ENCODE measurements at places on chromosomes 5 and 9.
A peak's percentile ranks its signal among the peaks of the same experiment; 100 is the strongest.

DNA sequence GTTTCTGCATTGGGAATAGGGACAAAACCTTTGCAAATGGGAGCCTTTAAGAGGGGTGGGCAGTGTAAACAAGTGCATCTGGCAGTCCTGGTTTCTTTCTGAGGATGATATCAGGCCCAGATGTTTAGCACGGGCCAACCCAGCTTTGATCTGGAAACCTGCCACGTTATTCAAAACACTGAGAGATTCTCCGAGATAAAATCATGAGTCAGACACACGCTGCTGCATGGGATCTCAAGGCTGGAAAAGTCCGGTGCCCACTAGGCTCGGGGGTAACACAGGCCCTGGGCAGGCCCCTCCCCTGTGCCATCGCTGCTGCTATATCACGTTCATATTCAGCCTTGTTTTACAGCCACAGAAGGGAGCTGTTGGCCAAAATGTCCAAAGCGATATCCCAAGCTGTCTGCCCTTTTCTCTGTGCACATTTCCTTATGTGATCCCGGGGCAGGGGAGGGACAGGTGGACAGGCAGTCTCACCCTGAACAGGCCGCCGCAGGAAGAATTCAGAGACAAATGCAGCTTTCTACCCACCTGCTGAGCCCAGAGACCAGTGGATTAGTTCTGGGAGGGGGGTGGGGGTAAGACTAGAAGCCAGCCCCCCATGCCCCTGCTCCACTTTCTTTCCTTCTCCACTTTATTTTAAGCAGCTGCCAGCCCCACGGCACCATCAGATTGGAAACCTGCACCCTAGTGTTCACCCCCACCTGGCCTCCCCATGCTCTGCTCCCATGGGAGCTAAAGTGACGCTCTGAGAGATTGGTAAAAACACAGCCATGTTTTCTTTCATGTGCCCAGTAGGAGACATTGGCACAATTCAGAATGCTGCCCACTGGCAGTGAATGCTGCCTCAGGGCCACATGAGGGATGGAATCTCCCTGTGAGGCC, 63.1 kb downstream of the TMOD1 start:
- no peak for DNase-seq

GRCh38 chr9:35193762-35194161, 32.0 kb downstream of the UNC13B start:
- DNase-seq, result no peak

DNA sequence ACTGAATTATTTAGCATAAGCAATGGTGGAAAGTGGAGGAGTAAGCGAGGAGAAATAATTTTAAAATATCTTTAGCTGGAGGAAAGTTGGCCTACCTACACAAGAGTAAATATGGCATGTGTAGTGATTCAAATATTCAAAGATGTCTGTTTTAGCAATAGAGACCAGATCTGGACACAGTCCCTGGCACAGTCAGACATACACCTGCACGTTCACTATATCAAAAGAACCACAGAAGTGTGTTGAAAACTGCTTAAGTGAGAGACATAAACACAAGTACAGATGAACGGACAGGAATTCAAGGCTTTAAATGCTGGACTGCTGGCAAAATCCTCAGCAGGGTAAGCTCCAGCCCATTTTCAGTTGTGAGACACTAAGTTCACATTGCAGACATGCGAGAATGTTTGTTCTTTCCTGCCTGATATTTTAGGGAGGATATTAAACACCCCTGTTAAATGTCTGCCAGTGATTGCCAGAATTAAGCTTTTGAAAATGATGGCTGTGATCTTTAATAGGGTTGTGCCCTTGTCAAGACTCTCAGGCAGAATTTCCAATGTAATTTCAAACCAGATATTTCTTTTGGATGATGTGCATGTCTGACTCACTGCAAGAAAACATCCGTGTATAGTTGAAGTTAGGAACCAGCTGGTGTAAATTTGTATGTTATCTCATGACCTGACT, 810.6 kb downstream of the TLE4 start:
- no peak for DNase-seq

- no peak for DNase-seq
These were observed 28.0 kb downstream of the PIP5K1B start for GRCh38 chr9:68733021-68733405.

DNA sequence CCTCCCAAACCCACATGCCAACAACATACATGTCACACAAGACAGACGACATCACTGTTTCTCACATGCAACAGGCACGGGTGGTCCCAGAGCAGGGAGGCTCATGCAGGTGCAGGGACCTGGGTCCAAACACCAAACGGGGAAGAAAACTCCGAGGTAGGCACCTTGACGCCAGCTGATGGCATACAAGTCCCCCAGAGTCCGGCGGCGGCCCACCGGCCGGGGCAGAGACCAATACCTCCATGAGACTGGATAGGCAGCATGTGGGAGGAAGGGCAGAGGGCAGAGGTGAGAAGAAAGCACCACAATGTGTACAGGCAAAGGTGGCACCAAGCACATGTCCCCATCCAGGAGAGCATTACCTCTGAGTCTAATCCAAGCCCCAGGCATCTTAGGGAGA, 73.0 kb upstream of the UBTD2 start:
- no peak for DNase-seq

DNA sequence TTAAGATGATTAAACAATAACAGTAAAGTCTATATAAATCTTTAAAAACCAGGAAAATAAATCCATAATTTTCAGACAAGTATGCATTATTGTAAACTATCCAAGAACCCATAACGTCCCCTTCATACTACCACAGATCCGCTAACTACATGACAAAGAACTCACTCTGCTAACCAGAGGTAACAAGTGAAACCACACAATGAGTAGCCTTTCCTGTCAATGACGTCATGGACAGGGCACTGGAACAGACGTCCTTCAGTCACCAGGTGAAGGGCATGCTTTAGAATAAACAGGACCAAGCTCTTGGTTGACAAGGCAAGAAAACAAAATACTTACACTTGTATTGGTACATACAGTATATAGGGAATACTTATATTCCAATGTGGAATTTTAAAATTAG, 45.2 kb downstream of the RNF130 start:
- no peak for DNase-seq

GRCh38 chr5:39024884-39025283, 49.3 kb downstream of the RICTOR start:
- DNase-seq, result no peak

DNA sequence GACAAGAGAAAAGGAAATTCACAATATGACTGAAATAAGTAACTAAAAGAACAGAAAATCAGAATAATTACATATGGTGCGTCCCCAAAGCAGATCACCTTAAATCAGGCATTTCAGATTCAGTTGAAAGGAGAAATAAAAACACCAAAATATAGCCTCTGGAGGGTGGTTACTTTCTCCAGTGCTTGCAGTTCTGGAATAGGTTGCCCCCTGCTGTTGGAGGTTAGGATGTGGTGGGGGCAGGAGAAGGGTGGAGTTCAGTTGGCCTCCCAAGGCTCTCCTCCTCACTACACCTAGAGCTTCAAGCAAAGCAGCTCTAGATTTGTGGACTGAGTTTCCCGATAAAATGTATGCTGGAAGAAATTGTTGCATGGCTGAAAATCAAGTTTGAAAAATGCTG, 338.2 kb upstream of the TLE4 start:
- no peak for DNase-seq

GRCh38 chr9:136010615-136011361, 49.6 kb upstream of the UBAC1 start:
- no peak for DNase-seq

- no peak for DNase-seq
These were observed 24.3 kb downstream of the RAD23B start for GRCh38 chr9:107307331-107307730.

GRCh38 chr9:121485623-121486022, 14.0 kb downstream of the GGTA1 start:
- DNase-seq, result no peak

DNA sequence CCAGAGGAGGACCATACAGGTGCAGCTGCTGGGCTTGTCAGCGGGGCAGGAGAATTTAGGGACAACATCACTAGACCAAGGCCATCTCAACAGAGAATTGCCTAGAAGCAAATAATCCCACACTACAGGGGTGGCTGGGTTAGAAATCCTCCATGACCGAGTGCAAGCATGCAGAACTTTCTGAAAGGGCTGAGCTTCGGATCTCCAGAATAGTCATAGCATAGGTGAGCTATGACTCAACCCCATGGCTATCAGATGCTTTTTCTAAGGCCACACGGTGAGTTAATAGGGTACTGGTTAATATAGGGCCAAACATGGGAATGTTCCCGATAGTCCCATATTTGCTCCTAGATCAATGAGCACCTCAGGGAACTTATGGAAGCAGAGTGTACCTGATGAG, 4.2 kb downstream of the KCNIP1 start:
- DNase-seq, result no peak

DNA sequence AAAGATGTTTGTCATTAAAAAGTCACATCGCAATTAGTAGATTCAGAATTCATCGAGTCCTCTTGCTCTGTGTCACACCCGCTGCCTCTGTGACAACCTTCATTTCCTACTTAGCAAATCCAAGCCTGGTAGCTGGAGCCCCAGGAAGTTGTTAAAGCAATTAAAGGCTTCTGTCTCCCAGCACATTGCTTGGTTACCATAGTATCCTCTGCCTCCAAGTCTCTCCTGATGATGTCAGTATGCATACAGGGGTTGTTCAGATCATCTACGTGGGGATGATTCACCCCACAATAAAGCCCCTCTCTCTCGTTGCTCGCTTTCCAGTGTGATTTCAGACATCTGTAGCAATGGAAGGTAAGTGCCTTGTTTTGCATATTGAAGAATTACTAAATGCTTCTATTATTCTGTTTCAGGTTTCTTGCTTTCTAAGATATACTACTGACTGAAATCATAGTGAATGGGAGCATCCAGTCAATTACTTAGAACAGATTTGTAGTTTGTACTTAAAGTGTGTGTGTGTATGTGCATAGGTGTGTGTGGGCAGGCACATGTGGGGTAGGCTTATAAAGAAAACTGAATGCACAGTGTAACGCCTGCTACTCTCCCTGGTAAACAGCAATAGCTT, 52.9 kb downstream of the PAM start:
- DNase-seq, result no peak

DNA sequence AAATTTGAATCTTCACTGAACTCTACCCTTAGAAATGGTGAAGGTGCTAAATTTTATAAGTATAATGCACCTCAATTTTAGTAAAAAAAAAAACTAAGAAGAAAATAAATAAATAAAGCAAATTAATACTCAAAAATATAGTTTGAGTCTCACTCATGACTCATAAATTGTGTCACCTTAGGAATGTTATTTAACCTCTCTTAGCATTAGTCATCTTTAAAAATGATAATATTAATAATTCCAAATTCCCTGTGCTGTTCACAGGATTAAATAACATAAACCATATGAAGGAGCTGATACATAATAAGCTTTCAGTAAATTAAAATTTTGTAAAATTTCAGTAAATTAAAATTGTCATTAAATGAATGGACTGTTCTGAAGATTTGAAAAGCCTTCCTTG, 339.8 kb upstream of the RGMB start:
- DNase-seq, result no peak

GRCh38 chr9:103483471-103484096, 488.5 kb downstream of the CYLC2 start:
- no peak for DNase-seq

- DNase-seq, result no peak
These were observed 17.3 kb downstream of the CENPH start for GRCh38 chr5:69206528-69207190.

- no peak for DNase-seq
These were observed 352.7 kb downstream of the LRRC70 start for GRCh38 chr5:62931153-62931950.

GRCh38 chr9:84068872-84069271, 88.3 kb downstream of the RMI1 start:
- no peak for DNase-seq

GRCh38 chr9:91101611-91102168, 260.0 kb downstream of the AUH start:
- DNase-seq, result peak; percentile 43

GRCh38 chr5:78157001-78157400, 137.5 kb downstream of the AP3B1 start:
- no peak for DNase-seq

DNA sequence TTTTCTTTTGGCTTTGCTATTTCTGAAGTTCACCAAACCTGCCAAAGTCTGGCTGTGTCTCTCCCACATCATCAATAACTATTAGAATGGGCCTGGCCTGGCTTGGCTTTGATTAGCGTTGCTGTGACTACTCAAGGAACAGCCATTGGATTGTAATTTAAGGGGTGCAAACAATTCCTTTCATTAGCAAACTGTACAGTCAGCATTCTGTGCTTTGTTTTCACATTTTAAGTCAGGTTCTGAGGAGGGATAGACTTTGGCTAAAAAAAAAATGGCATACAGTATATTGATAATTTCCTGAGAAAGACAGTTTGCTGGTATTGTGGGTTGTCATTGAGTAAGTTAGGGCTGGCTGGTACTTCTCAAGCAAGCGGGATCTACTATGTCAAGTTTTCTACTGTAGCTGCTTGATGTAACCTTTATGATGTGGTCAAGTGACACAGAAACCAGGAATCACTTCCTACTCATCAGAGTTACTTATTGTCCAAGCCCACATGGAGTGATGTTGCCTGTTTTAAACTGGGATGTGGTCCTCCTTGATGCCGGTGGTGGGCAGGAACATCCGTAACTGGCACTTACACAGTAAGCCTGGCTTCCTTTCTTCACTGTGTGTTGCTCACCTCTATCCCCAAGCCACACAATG, 161.4 kb downstream of the CD180 start:
- no peak for DNase-seq

GRCh38 chr5:9396285-9396770, 149.5 kb downstream of the SEMA5A start:
- DNase-seq, result no peak

DNA sequence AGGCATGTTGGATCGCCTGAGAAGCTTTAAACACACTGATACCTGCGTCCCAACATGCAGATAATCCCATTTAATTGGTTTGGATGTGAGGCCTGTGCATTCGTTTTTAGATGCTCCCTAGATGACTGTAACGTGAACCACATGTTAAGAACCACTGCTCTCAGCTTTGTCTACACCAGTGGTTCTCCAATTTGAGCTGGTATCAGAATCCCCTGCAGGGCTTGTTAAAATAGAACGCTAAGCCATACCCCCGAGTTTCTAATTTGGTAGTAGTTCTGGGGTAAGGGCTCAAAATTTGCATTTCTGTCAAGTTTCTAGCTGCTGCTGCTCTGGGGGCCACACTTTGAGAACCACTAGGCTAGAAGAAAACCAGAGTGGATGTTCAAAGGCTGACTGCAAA, 74.7 kb downstream of the S1PR3 start:
- no peak for DNase-seq

GRCh38 chr5:108093186-108093585, 288.7 kb downstream of the FBXL17 start:
- DNase-seq, result no peak
